COR-L47 (cell line): ENCODE measurements at places on chromosomes 6 and 20.

DNA sequence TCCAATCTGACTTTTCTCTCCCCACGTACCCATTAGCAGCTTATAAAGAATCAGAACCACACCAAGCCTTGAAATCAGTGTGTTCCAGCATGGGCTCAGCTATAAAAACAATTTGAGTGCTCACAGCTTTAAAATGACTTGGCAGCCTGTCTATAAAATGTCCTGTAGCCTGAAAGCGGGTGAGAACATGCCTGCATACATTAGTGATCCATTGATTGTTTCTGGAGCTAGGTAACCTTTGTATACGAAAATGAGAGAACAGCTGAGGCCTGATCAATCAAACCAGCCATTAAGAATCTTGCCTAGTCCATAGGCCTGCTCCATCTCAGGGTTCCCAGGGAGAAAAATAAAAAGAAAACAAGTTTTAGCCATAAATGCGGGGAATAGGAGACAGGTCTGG lies 245.8 kb upstream of the SULF2 start:
- DNase-seq = no peak

GRCh38 chr6:134636186-134636799 lies 313.6 kb downstream of the ALDH8A1 start:
- no peak for DNase-seq

DNA sequence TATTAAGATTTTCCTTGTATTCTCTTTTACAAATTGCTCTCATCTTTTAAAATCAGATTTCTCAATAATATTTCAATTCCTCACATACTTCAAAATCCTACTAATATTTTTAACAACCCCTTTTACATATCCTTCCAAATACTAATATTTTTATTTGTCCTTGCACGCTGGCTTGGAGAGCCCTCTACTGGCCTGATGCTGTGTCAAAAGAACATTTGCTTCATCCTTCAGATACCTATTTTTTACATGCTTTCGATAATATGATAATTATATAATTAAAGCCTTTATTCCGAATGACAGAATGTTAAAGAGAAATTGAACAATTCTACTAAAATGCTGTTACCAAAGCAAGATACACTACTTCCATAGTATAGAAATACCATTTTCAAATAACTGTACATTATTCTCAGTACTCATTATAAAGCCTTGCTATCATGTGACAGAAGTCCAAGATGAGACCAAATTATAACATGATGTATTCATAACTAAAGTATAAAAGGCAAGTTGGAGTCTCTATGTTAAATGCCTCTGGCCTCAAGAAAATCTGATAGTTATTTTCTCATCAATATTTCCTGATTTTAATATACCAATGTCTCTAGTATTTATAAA lies 39.0 kb upstream of the PLN start:
- peak; percentile 44 for DNase-seq

- DNase-seq = peak; percentile 75
These were observed 939 bp downstream of the TGM3 start for GRCh38 chr20:2296524-2297356.

- no peak for DNase-seq
These were observed 2.0 kb downstream of the FOXQ1 start for GRCh38 chr6:1313767-1314503.
